ENCODE measurements at places on chromosomes 5 and 9.

DNA sequence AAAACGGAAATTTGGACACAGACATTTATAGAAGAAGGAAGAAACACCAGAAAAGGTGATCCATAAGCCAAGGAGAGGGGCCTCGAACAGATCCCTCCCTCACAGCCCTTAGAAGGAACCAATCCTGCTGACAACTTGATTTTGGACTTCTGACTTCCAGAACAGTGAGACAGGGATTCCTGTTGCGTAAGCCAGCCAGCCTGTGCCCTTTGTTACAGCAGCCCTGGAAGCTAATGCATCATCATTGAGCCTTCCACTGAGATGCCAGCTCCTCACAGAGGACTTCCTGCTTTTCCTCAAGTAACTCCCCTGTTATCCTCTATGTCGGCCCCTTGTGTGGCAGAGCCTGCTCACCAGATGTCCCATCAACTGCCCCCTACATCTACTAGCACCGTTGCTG, 94.1 kb downstream of the JMY start:
- DNase-seq, result no peak

- no peak for DNase-seq
These were observed 133.7 kb downstream of the SLC28A3 start for GRCh38 chr9:84206801-84207370.

- no peak for DNase-seq
These were observed 195.7 kb downstream of the CD180 start for GRCh38 chr5:67000794-67001475.

- no peak for DNase-seq
These were observed 13.0 kb upstream of the TMEFF1 start for GRCh38 chr9:100459963-100460362.

DNA sequence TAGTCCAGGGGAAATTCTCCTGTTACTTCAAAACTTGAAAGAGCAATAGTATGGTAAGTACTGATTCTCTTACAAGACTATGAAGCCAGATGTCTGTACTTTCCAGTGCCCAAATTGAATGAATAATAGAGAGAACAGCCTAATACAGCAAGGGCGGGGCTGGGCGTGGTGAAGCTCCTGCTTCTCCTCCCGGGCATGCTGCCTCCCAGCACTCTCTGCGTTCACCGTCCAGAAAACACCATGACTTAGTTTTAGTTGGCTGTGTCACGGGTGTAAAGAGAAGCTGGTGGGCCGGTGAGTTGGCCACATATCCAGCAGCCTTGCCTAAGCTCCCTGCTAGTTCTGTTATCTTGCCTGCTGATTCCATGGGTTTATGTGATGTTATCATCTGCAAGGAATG, 40.7 kb upstream of the ADAMTS2 start:
- no peak for DNase-seq

- DNase-seq, result no peak
These were observed 616.6 kb downstream of the GABRG2 start for GRCh38 chr5:162684145-162684544.

DNA sequence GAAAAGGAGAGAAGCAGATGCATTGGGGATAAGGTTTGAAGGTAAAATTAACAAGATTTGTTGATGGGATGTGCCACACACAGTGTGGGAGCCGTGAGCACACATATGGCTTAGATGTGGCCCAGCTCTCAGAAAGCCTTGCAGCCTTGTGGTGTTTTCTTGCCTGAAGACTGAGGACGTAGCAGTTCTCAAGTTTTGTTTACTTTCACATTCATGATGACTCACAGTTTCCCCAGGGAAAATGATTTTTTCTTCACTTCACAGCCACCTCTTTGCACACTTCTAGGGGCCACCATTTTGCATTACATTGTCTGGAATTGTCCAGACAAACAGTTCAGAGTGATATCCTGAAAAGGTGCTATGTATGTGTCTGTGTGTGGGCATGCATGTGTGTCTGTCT, 126.2 kb downstream of the BASP1 start:
- DNase-seq, result no peak

GRCh38 chr9:114026335-114026734, 51.8 kb downstream of the AMBP start:
- DNase-seq, result no peak

DNA sequence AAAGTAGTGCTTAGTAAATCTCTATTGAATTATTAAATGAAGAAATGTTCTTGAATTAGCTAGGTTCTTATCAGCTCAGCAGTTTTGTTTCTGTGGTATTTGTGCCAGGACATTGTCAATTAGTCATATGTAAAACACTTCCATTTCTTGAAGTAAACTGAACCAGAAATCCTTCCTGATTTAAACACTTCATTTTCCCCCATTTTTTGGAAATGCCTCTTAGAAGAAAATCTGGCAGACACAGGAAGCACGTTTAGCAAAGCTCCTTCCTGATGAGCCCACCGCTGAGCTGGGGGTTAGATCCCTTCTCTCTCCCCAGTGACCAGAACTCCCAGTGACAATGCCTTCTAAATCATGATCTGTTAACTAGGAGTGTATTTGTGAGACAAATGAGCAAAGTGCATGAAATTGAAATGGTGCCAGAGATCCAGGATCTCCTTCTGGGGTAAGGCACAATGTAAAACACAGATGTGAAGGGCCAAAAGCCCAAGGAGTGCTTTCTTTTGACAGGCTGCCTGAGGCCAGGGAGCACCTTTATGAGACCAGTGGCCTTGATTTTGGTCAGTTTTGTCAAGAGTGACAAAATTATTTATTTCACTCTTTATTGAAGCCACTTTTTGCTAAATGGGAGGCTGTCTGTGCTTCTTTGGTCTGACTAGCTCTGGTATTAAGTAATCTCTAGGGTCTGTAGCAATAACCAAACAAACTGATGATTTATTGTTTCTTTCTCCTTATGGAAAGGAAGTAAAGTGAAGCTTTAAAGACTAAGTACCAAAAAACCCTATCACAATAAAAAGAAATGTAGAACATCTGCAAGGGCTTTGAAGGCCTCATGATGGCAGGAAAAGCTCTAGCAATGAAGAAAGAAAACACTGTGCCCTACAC, 25.5 kb upstream of the RUSC2 start:
- DNase-seq, result no peak

DNA sequence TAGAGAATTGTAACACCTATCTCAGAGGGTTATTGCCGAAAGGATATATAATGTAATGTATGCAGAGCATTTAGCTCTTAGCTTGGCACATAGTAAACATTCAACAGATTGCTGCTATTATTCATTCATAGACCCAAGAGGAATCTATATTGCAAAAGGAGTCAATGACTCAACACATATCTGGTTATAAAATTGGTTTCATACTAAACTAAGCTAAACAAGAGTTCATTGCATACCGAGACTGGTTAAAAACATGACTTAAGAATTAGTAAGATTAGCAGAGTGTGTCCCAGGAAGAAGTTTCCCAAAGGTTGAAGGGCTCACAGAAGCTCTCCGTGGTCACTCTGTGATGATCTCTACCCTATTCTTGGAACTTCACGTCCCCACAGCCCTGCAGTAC, 339.6 kb upstream of the CCNH start:
- no peak for DNase-seq

GRCh38 chr9:68869022-68869421, 144.9 kb downstream of the PRKACG start:
- no peak for DNase-seq

DNA sequence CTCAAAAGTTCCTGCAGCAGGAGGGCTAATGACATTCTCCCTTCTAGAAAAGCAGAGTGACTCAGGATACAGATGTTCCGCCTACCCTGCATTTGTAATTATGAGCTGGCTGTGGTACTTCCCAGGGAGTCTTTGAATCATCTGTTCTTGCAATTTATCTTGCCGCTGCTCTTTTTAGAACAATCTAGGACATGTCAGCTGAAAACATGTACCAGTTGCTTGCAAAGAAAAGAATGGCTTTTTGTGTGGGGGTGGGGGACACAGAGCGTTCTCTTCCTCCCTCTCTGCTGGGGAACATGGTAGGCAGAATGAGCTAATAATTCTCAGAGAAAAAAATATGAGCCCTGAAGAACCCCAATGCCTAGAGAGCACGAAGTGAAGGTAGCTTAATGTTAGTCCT, 51.7 kb upstream of the TUT7 start:
- no peak for DNase-seq

DNA sequence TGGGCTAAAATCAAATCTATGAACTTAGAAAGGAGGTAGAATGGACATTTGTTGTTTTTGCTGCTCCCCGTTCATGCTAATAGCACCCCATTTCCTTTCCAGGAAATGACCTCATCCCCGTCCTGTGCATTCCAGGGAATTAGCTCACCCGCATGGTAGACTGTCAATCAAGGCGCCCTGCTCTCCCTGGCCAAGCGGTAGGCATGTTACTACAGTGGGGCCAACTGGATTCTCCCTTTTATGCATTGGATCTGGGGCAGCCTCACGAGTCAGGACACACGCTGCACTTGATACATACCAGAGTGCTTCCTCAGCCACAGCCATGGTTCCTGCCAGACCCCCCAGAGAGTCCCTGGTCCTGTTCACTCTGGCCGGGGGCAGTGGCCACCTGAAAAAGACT, 111.0 kb upstream of the PTCH1 start:
- DNase-seq, result no peak

GRCh38 chr9:95118596-95118995, 198.9 kb downstream of the FANCC start:
- no peak for DNase-seq

- no peak for DNase-seq
These were observed 167.2 kb downstream of the CACNA1B start for GRCh38 chr9:138044485-138045383.

- no peak for DNase-seq
These were observed 9.2 kb upstream of the SLC9A3 start for GRCh38 chr5:533243-533954.

DNA sequence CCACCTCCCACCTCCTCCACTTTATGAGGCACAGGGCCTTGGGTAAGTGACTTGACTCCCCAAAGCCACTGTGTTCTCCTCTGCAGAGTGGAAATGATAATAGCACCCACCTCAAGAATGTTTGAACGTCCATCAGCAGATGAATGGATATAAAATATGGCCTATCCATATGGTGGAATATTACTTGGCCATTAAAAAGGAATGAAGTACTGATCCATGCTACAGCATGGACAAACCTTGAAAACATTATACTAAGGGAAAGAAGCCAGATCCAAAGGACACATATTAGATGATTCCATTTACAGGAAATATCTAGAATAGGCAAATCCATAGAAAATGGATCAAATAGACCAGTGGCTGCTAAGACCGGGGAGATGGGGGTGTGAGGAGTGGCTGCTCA, 50.2 kb downstream of the CFAP77 start:
- no peak for DNase-seq

- DNase-seq, result no peak
These were observed 4.3 kb downstream of the CSNK1A1 start for GRCh38 chr5:149546974-149547373.

GRCh38 chr9:17394881-17395510, 183.9 kb upstream of the SH3GL2 start:
- no peak for DNase-seq

GRCh38 chr9:78848061-78848460, 551.1 kb downstream of the PSAT1 start:
- no peak for DNase-seq

DNA sequence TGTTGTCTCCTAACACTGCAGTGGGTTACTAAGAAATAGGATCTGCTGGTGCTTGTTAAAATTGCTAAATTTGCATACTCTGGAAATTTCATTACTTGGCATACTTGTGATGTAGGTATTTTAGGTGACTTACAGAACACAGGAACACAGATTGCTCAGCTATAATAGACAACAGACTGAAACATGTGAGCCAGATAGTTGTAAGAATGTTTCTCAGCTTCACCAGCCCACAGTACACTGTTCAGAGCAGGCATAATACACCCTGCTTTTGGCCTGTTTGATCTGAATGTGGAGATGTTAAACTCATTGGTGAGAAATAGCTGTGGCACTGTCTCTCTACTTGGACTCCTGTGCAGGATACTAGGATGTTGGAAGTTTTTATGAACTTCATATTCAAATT, 275.7 kb downstream of the CSNK1G3 start:
- no peak for DNase-seq

- DNase-seq, result no peak
These were observed 135.3 kb upstream of the IL12B start for GRCh38 chr5:159465604-159466003.

- no peak for DNase-seq
These were observed 193.9 kb downstream of the SEC61B start for GRCh38 chr9:99416007-99416406.

- no peak for DNase-seq
These were observed 39.0 kb upstream of the AOPEP start for GRCh38 chr9:94687451-94687850.

GRCh38 chr5:66246608-66247007, 102.5 kb downstream of the SREK1 start:
- DNase-seq, result no peak

- no peak for DNase-seq
These were observed 94.9 kb downstream of the CACNA1B start for GRCh38 chr9:137972355-137972987.

DNA sequence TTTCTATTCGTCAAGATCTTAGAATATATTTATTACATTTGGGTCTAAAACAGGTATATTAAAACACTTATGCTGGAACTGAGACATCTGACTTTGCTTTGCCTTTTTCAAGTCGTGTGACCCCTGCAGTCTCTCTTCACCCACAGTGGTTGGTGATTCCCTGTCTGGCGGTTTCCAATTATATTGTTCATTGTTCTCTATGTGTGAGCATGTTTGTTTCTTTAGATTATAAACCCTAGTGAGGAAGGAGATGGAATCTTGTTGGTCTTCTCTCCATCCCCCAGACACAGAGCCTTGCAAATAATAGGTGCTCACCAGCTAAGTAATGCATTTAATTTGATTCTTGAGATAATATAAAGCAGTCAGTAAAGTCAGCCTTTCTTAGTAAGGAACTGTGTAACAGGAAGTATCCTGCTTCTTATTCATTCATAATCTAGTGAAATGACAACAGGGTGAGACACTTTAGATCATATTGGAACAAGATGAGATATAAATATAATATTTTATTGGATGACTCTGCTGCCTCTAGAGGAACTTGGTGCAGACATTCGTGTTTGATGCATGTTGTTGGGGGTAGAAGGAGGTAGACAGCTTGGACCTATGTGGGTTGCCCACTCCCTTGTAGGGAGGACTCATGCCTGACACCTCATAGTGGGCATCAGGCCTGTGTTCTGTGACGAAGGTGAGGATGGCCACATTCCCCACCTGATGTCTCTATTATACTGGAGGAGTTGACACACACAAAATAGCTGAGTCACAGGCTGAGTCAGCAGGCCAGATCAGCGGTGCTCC, 88.1 kb downstream of the FGF1 start:
- no peak for DNase-seq

GRCh38 chr5:81315336-81315735, 13.9 kb downstream of the ZCCHC9 start:
- DNase-seq, result no peak

Data from activated naive CD4-positive, alpha-beta T cell treated with anti-CD3 and anti-CD28 coated beads, Interleukin-2, amount 50 U/mL, for 72 hours (primary cell).